ENCODE measurements at places on chromosomes 4 and X.

DNA sequence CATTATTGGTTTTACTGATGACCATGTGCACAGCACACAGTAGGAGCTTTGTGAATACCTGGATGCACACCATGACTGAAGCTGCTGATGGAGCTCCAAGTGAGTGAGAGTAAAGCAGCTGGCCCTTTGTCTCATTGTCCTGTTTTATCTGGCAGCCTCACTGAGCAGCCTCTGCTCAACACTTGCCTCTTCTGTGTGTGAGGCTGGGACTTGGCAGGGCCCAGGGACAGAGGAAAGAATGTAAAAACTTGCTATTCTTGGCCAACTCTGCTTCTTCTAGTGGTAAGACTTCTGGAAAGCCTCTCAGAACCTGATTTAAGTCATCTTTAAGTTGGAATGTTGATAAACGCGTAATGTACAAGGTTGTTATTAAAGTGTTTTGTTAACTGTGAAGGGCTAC is 61.4 kb downstream of the BEX1 start:
- DNase-seq: no peak

DNA sequence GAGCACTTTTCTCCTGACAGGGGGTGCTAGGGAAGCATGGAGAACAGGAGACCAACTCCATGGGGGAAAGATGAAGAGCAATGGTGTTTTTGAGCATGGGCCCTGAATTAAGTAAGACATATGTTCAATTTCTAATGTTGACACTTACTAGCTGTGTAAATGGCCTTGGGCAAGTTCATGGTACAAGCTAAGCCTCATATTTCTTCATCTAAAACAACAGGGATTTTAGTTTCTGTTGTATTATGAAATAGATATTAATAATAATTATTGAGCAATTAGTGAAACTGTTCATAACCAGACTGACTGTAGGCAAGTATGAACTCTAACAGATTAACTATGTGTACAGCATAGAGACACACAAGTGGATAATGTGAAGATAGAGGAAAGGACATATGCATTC is 515.0 kb upstream of the FAT1 start:
- no peak for DNase-seq

GRCh38 chrX:313546-313945 is 5.0 kb downstream of the GTPBP6 start:
- no peak for DNase-seq

- no peak for DNase-seq
These were observed 65.9 kb downstream of the ATP10D start for GRCh38 chr4:47550899-47551548.

DNA sequence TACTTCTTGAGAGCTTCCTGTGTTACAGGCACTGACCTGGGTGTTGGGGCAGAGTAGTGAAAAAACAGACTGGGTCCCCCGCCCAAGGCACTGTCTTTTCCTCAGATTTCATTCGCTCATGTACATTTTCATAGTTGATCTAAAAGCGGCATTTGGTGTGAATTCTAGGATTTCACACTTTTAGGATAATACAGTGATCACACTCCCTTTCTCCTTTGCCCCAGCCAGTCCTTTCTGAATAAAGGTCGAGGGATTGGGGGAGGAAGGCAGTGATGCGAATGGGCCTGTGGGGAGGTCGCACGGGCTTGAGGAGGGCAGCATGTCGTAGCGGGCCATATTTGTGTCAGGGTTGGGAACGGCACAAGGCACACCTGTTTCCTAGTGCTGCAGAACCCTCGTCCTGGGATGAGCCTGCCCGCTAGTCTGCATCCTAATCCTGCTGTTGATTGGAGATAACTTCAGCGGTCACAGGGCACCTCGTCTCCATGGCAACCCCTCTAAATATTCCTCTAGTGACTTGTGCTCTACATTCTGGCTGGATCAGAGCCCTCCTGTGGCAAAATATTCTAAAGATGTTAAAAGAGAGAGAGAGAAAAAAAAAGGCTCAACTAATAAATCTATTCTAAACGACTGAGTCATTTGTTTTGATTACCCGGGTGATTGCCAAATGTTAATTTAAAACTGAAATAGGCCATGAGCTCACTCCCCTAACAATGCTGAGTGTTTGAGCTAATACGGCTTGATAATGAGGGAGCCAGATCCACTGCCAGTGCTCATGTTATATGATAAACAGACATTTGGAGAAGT is 21.8 kb downstream of the FHL1 start:
- no peak for DNase-seq

- DNase-seq: no peak
These were observed 86.9 kb upstream of the SPANXN4 start for GRCh38 chrX:142938793-142939192.

DNA sequence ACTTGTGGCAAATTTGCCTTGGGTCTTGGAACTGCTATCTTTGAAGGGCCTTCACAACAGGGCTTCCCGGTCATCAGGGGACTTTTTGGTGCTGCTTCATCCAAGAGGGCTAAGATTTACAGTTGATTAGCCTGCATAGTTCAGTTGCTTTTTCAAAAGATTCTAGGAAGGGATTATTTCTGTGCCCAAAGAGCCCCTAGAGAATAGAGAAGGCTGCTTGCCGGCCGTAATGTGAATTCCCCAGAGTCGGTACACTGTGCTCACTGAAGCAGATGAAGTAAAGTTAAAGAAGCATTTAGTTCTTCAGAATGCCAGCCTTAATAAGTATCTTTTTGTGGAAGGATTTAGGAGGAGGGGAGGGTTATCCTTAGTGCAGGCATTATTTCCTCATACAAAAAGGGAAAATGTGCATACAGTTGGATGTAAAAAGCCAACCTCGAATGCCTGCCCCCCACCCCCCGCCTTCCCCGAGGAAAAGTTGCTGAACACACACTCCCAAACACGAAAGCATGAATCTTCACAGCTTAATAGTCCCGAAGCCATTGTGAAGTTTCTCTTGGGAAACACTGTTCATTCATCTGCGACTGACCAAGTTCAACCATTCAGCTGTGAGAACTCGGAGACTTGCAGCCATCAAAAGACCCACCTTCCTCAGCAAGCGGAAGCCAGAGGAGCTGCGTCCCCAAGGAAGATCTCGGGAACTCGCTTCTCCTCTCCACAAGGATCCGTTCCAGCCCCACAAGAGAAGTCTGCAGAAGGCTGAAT is 47.6 kb downstream of the ANOS1 start:
- DNase-seq: no peak

DNA sequence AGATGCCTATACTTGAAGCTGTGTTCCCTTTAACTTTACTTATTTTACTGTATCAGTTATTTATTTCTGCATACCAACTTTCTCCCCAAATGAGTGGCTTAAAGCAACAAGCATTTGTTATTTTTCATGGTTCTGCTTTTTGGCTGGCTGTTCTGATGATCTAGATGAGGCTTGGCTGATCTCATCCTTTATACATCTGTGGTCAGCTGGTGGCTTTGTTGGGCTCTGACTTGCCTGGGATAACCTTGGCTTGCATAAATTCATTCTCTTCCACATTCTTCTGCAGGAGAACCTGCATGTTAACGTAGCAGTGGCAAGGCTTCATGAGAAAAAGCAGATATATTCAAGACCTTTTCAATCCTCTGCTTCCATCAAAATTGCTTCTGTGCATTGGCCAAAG is 1317.6 kb downstream of the ADGRL3 start:
- no peak for DNase-seq

DNA sequence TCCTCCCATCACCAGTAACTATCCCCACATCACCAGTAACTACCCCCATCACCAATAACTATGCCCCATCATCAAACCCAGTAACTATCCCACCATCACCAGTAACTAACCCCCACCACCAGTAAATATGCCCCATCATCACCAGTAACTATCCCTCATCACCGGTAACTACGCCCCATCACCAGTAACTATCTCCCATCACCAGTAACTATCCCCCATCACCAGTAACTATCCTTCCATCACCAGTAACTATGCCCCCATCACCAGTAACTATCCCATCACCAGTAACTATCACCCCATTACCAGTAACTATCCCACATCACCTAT is 2.9 kb downstream of the ASMTL start:
- DNase-seq: no peak

GRCh38 chr4:141028024-141028529 is 105.2 kb downstream of the RNF150 start:
- no peak for DNase-seq

DNA sequence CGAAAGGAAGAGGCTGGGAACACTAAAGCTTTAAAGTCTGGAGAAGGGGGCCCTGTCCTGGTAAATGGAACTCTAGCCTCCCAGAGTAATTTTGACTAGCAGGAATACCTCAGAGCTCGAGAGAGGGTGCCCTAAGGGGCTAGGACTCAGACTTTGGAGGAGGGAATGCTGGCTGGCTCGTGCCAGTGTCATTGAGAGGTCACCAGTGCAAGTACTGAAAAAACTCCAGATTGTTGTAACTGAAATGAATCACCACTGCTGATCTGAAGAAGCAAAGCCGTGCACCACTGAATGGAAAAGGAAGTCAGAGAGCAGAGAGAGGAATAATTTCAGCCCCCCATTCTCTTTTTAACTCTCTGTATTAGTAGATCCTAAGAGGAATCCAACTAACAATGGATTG is 690.2 kb downstream of the FAT4 start:
- DNase-seq: no peak

DNA sequence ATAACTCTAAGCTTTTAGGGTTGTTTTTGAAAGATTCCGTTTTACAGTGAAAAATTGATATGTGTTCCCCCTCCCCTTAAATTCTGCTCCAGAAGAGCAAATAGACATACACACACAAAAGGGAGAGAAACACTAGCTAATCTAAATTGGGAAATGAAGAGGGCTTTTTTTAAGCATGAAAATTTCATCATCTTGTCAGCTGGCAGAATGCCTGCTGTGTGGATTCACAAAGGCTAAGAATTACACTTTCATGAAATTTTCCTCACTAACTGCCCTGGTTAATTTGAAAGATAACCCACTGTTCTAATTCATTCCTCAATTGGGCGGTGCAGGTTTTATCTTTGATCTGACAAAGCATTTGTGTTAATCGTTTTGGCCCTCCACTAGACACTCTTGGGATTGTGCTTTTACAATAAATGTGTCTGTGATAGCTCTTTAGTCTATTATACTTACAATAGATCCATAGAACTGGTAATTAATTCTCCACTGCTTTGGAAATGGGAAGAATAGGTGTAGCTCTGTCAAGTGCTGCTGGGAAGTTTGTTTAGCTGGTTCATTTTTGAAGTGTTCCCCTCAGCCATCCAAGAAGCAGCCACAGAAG is 152.9 kb downstream of the POLA1 start:
- DNase-seq: no peak

DNA sequence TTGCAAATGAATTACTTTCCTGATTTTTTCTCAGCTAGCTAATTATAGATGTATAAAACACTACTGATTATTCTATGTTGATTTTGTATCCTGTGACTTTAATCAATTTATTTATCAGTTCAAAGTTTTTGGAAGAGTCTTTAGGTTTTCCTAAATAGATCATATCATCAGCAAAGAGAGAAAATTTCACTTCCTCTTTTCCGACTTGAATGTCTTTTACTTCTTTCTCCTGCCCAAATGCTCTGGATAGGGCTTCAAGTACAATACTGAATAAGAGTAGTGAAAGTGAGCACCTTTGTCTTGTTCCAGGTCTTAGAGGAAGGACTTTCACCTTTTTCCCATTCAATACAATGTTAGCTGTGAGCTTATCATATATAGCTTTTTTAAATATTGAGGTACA is 417.9 kb downstream of the PDGFC start:
- no peak for DNase-seq

DNA sequence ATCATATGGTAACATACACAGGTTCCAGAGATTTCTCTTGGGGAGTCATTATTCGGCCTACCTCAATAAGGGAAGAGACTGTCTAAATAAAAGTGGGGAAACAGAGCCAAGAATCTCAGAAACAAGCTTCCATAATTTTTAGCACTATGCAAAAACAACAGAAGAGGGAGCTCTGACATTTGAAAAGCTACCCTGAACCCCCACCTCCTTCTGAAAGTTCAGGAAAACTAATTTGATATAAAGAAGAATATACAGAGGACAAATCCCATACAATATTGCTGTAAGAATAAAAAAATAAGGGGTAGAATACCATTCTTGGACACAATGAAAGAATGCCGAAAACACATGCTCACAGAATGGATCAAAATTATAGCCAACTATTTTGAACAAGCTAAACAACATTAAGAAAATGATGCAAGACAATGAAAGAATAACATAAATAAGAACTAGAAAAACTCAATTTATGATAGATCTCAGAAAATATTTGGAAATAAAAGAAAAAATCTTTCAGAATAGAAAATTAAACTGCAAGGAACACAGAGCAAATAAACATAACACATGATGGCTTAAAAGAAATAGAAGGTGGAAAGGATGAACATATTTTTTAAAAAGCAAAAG is 14.4 kb upstream of the ZNF41 start:
- DNase-seq: no peak

DNA sequence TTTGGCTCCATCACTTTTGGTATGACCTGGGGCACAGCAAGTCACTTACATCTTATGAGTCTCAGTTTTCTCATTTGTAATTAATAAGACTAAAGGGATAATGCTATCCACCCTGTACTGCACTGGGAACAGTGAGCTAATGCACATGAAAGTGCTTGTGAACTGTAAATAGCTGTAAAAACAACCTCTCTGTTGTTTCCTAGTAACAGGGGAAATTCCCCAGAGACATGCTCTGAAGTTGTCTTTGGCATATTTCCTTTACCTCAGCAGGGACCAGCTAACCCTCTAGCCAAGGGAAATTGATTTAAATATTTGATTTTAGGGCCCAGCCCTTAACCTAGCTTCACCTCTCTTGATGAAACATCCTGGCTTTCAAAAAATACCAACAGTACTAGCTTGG is 6.1 kb upstream of the CYSLTR1 start:
- no peak for DNase-seq

DNA sequence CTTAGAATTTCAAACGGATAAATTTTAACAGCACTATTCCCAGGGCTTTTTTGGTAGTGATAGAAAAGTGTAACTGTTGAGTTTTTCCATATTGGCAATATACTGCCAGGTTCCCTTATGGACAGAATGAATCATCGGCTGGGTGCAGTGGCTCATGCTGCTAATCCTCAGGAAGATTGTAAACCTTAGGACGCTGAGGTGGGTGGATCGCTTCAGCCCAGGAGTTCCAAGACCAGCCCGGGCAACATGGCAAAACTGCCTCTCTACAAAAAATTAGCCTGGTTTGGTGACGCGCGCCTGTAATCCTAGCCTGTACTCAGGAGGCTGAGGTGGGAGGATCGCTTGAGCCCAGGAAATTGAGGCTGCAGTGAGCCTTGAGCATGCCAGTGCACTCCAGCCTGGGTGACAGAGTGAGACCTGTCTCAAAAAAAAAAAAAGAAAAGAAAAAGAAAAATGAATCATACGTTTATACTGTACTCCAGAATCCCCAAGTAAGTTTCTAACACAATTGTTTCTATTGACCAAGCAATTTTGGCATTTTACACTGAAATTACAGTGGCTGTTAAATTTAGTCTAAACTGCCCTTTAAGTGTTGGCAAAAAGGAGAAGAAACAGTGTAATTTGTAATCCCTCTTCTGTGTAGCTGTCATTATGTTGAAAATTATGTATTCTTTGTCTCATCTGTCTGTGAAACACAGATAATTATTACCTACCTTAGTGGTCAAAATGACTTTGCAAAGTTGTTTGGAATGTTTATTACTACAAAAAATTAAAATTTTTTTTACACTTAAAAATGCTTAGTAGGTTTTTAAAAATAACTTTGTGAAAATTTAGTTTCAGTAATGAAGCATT is 1.8 kb downstream of the SLC30A9 start:
- no peak for DNase-seq

- DNase-seq: no peak
These were observed 384.6 kb downstream of the DTHD1 start for GRCh38 chr4:36665985-36666527.

- no peak for DNase-seq
These were observed 104.1 kb upstream of the CASK start for GRCh38 chrX:42027367-42028000.

Data from activated CD4-positive, alpha-beta T cell treated with anti-CD3 and anti-CD28 coated beads for 24 hours (primary cell).